Activated gamma-delta T cell treated with Interleukin-2 at 50 U/mL for 16 hours (primary cell): ENCODE measurements at places on chromosomes 7 and 10.

- no peak for DNase-seq
Measured at GRCh38 chr10:132670546-132671227, 115.3 kb downstream of the NKX6-2 start.

- DNase-seq = no peak
Measured at GRCh38 chr10:116829711-116830110, 19.6 kb upstream of the ENO4 start.

- no peak for DNase-seq
Measured at GRCh38 chr7:82449910-82450309, 6.3 kb upstream of the CACNA2D1 start.

DNA sequence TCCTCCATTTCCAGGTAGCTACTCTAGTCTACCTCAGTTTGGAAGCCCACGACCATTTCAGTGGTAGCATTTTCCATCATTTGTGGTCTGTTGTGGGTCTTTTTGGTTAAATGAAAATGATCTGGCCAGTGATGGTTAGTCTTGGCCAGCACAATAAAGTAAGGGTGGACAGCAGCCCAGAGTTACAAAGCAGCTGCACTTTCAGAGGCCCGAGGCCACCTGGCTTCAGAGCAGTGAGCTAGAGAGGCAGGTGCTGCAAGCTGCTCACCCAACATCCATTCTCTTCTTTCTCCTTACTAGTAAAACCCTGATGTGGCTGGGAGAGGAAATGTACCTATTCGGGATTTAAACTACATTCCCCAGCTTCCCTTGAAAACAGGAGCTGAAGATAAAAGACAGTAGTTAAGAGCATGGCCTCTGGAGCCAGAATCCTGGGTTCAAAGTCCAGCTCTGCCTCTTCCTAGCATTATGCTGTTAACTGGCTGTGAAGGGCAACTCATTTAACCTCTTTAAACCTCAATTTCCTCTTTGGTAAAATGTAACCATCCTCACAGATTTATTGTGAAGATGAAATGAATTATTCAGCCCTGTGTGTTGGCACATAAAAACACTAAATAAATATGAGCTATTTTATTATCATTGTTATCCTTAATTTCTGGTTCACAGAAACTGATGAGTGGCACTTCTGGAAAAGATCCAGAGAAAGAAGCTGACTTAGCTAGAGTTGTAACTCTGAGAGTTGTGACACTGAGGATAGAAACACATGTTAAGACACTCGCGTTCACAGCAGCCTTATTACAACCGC, 517.4 kb downstream of the PARD3 start:
- no peak for DNase-seq

GRCh38 chr7:66583490-66584110, 45.1 kb upstream of the KCTD7 start:
- DNase-seq = no peak

DNA sequence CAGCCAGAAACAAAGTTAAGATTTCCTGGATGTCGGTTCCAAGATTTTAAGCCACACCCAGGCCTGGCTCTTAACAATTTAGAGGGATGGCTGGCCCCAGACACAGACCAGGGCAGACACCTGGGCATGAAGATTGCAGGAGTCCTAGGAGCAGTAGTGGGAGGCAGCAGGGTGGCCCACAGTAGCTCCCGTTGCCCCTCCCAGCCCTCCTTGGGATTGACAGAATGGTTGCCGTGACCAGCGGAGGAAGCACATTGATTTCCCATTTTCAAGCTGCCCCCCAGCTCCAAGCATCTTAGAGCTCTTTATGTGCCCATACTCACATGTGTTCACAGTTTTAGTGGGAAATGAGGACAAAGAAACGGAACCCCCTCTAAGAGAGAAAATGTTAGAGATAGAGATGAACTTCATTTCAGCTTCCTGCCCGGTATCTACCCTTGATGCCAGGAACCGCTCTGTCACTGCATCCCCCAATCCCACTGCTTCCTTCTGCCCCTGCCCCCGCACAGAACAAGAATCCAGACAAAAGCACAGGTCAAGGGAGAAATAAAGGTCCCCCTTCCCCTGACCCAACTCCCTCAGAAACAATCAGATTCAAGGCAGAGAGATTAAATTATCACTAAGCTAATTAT, 101.1 kb downstream of the PLXNA4 start:
- no peak for DNase-seq

GRCh38 chr7:23261843-23262452, 15.4 kb downstream of the GPNMB start:
- peak; percentile 43 for DNase-seq

GRCh38 chr7:2686101-2686500, 1.9 kb upstream of the AMZ1 start:
- no peak for DNase-seq

DNA sequence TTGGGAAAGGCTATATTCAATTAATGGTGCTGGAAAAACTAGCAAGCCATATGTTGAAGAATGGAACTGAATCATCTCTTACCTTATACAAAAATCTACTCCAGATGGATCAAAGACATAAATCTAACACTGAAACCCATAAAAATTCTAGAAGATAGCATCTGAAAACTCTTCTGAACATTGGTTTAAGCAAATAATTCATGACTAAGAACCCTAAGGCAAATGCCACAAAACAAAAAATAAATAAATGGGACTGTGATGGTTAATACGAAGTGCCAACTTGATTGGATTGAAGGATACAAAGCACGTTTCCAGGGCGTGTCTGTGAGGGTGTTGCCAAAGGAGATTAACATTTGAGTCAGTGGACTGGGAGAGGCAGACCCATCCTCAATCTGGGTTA, 1130.0 kb downstream of the DNAJB9 start:
- DNase-seq = no peak

GRCh38 chr7:55409482-55410225, 44.5 kb downstream of the LANCL2 start:
- DNase-seq = no peak

GRCh38 chr10:107557916-107558315, 393.4 kb upstream of the SORCS1 start:
- no peak for DNase-seq

- no peak for DNase-seq
Measured at GRCh38 chr10:50927522-50928189, 42.2 kb upstream of the A1CF start.

- no peak for DNase-seq
Measured at GRCh38 chr10:6461961-6462360, 118.1 kb downstream of the PRKCQ start.

GRCh38 chr7:29199776-29200175, 5.2 kb downstream of the CHN2 start:
- DNase-seq = no peak

DNA sequence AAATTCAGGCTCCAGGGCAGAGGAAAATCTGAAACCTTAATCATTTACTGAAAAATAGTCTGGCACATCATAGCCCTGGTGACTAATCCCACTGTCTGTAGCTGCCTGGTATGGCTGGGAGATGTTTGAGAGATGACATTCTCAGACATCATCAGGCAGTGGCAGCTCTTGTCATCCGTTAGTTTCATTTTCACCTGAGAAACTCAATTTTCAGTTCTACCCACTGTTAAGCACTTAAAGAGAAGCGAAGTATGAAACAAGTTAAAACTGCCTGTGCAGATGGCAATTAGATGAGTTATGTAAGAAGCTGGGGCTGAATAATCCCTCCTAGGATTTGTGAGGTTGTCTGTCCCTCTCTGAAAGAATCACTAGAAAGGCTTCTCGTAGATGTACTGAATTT, 150.2 kb downstream of the NSUN6 start:
- no peak for DNase-seq

GRCh38 chr10:115046686-115047236, 46.4 kb upstream of the ATRNL1 start:
- DNase-seq = no peak

DNA sequence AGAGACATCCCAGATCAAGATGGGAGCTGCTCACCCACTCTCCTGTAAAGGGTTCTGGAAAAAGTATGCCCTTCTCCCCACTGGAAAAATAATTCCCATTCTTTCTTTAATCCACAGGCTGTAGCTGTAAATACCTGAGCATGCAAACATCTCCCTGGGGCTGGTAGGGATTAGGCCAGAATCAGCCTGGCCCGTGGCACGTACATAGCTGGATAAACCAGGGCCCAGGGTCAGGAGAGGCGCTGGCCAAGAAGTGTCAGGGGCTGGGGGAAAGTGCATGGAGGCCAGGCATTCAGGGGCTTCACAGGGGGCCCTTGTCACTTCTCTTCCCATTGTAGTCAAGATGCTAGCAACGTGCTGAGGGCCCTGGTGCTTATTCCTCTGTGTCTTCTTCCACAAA, 30.7 kb upstream of the AQP1 start:
- no peak for DNase-seq

DNA sequence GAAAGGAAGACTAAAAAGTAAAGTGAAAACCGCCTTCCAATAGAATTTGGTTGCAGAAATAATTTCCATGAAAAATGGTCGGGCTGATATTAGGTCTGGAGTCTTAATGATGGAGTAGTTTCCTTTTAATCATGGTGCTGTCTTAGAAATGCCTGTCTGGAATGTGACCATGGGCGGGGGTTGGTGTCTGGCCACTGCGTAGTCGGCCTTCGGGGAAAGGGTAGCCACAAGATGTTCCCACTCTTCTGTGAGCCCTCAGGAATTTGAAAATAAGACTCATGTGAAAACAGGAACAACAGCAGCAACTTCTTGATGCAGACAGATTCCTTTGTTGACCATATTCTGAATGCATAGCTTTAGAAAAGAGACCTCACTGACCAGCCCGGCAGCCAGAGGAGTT, 176.8 kb downstream of the KIAA1217 start:
- DNase-seq = no peak

DNA sequence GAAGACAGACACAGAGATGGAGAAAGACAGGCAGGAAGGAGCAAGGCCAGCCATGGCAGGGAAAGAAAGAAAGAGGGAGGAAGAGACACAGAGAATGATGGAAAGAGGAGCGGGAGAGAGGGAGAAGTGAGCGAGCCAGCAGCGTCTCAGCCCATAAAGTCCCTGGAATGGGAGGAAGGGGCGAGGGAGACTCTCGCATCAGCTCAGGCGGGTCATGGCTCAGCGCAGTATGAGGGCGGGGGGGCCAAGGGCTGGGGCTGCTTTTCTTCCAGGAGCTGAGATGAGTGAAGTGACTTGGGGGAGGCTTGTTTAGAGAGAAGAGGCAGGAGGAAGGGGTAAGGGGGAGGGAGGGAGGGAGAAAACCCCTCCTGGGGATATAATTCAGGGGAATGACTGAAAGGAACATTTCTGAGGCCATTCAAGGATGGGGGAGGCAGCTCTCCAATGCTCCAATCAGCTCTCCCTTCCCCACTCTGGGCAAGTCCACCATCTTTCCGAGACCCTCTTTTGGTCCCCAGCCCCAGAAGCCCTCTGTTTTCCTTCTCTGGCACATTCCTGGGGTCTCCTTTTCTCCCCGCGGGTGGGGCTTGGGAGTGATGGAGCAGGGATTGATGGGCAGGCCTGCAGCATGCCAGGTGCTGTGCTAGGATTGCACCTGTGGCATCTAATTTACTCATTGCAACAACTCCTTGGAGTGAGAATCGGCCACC, 87.9 kb downstream of the HIF1AN start:
- DNase-seq = no peak

DNA sequence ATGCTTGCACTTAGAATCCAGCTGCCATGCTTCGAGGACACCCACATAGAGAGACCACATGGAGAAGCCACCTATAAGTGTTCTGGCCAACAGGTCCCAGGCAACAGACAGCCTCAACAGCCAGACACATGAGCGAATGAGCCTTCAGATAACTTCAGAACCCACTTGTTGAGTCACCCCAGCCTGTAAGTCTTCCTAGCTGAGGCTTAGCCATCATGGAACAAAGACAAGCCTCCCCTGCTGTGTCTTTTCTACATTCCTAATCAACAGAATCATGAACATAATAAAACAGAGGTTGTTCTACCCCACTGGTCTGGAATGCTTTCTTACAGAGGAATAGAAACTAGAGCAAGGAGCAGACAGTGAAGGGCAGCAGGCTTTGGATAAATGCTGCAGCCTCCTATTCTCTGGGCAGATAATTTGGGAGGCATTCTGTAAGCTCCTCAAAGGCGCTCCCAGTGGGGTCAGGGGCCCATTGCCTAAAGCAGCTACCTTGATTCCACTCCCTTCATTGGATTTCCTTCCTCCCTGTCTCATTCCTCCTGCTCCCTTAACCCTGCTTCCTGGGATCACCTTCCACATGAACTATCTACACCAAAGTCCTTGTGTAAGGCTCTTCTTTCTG, 4.6 kb downstream of the TLL2 start:
- DNase-seq = no peak

GRCh38 chr7:152571068-152571467, 104.9 kb downstream of the XRCC2 start:
- DNase-seq = no peak

DNA sequence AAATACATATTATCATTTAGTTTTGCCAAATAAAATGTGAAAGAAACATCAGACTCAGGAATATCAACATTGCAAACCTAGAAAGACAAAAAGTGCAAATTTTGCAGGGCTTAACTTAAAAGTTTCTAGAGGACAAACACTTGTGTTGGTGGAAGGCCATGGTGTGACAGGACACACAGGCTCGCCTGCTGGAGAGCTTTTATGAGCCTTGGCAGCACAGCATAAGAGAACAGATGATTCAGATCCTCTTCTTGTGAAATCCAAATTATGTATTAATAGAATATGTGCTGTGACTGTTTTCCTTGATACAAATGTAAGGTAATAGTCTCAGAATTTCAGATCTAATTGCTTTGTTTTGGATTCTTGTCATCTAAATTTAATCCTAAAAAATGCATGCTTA, 72.9 kb upstream of the ABCB5 start:
- no peak for DNase-seq

DNA sequence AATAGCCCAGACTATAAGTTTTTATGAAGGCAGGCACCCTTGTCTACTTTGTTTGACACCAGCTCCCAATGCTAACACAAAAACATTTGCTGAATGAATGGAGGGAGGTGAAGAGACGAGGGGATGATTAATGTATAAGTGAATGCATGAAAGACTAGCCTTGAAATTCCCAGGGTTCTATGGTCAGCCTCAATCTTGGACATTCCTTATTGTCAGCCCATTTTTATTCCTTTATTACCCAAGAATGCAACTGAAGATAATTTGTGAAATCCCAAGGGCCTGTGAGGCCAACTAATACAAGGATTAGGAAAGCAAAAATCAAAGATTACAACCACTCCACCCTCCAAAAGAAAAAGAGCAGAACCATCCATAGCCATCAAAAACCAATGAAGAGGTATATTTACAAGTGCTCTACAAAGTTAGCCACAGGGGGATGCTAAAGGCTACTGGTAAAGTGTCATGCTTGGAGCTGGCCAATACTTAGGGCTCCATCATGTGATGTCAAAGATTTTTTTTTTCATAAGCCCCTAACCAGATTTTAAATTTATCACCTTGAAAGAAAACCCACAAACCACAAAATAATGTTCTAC, 40.0 kb upstream of the ASAH2 start:
- no peak for DNase-seq

- no peak for DNase-seq
Measured at GRCh38 chr10:62655337-62655994, 149.1 kb upstream of the ADO start.

GRCh38 chr7:128120116-128120515, 88.9 kb upstream of the LRRC4 start:
- DNase-seq = no peak
